ENCODE measurements at places on chromosomes 7 and 10.

GRCh38 chr10:3980660-3981059, 195.7 kb upstream of the KLF6 start:
- DNase-seq = no peak

DNA sequence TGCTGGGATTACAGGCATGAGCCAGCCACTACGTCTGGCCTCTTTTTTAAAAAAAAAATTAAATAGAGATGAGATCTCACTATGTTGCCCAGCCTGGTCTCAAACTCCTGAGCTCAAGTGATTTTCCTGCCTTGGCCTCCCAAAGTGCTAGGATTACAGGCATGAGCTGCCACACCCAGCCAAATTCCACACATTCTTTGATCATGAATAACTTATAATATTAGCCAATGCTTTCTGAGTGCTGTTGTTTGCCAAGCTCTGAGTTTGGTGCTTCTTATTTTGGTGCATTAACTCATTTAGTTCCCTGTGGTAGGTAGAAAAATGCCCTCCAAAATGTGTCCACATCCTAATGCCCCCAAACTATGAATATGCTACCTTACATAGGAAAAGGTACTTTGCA, 47.2 kb upstream of the MKI67 start:
- no peak for DNase-seq

- DNase-seq = no peak
Observed at GRCh38 chr7:31955021-31955420, 115.2 kb downstream of the PDE1C start.

GRCh38 chr10:61478621-61479312, 25.6 kb upstream of the TMEM26 start:
- no peak for DNase-seq

GRCh38 chr7:96143495-96144259, 178.2 kb downstream of the SLC25A13 start:
- no peak for DNase-seq

DNA sequence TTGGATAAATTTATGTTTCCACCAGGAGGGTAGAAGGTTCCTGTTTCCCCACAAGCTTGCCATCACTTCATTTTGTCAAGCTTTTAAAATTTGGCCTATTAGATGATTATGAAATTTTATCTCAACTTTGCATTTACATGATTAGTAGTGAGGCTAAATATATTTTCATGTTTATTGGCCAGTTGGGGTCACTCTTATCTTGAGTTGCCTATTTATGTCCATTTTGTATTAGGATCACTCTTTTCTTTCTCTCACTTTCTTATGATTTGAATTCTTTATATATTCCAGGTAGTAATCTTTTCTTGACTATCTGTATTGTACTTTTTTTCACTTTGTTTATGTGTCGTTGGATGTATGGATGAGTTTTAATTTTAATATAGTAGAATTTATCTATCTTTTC, 218.6 kb upstream of the SLC26A5 start:
- no peak for DNase-seq

GRCh38 chr7:55641811-55642210, 69.5 kb upstream of the VOPP1 start:
- DNase-seq = no peak

DNA sequence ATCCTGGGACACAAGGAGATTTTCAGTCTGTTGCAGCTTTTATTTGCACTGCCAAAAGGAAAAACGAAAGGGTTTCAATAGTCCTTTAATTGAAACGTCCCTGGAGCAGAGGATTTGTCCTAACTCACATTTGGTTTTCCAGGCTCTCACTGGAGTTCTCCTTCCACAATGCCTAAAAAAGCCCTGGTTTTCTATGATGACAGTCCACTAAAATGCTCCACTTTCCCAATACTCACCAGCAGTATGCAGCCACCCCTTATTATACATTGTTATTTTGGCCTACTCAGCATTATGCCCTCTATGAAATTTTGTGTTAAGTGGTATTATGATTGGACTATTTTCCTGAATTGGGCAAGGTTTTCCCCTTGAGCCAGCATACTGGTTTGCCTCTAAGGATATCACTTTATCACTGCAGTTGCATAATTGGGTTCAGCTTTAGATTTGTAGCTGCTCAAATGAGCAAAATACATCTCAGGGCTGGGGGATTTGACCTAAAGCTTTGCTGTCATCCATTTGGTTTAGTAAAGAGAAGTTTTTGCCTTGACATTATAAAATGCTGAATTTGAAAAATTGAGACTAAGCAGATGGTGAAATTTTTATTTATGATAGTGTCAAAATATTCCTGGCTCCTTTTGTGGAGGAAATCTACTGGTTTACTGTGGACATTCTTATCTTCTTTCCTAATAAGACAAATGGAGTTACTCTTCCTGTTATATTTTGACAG, 239.2 kb downstream of the RNLS start:
- DNase-seq = no peak

DNA sequence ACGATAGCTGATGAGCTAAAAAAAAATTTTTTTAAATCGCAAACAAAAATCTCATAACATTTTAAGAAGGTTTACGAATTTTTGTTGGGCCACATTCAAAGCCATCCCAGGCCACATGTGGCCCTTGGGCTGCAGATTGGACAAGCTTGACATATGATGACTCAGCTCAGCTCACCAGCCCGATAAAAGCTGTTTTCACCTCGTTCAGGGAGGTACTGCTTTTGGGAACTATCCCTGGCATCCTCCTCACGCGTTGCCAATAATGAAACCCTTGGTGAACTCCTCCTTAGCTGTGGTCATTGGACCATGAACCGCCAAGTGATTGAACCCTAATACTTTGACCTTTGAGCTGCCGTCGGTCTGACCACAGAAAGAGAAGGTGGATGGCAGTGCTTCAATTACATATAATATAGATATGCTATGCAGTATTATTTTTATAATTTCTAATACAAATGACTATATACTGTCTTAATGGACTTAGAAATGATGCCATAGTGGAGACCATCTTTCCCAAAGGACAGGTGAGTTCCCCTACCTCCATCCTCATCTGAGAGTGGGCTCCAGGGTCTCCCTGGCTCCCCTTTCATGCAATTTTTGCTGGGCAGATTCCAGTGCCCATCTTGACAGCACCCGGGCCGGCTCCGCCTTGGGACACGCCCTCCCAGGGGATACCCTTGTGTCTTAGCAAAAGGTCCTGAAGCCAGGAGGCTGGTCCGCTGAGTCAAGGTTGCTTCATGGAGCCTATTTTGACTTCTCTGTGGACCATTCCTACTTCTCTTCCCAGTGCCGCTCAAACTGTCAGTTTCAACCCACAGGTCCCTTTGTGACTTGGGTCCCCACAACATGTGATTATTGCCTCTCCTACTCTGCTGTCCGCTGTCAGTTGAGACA, 707.2 kb downstream of the PARD3 start:
- DNase-seq = no peak

GRCh38 chr10:131371571-131371970, 60.0 kb upstream of the TCERG1L start:
- no peak for DNase-seq

DNA sequence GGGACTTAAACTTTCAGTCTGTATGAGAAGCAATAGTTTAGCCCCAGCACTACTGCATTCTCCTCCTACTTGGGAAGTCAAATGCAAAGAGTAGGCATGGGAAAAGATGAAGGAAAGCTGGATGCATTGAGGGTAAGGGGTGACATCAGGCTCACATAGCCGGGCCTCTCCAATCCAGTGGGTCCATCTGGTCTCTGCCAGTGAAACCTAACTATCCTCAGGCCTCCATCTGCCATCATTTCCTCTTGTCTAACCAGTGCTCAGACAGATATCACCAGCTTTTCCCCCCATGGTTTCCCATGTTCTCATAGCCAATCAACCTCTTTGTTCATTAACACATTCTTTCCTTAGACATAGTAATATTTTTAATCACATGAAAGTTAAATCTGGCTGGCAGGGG, 118.3 kb downstream of the DGKI start:
- no peak for DNase-seq

GRCh38 chr7:33357846-33358245, 228.5 kb downstream of the BBS9 start:
- no peak for DNase-seq

- DNase-seq = no peak
Observed at GRCh38 chr7:122384528-122384927, 80.0 kb upstream of the FEZF1 start.

- DNase-seq = no peak
Observed at GRCh38 chr7:70131817-70132216, 533.5 kb downstream of the AUTS2 start.

GRCh38 chr10:51000164-51000563, 74.1 kb upstream of the PRKG1 start:
- DNase-seq = no peak

GRCh38 chr7:100166970-100167911, 1.2 kb downstream of the GAL3ST4 start:
- no peak for DNase-seq

DNA sequence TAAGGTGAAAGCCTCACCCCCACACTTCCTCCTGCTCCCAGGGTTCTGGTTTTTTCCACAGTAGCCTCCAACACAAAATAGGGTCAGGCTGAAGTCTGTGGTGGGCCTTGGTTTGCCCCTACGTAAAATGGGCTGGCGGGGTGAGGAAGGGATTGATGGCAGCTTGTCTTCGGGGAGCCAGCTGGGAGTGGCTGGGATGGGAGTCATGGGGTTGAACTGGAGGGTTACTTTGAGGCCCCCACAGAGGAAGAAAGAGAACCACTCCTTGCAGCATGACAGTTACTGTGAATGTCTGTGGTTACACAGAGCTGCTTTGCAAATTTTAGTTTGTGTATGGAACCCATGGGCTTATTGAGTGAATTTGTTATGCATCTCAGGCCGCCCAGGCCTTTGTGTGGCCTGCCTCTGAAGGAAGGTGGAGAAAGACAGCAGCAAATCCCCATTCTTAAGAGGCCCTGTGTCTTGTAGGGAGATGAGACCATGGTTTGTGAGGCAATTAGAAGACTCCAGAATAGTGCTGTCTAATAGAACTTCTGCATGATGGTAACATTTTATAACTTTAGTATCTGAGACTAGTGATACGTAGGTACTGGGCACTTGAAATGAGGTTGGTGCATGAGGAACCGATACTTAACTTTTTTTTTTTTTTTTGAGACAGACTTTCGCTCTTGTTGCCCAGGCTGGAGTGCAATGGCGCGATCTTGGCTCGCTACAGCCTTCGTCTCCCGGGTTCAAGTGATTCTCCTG, 8.1 kb downstream of the TRIM8 start:
- DNase-seq = no peak

GRCh38 chr7:55409482-55410225, 44.5 kb downstream of the LANCL2 start:
- DNase-seq = no peak

DNA sequence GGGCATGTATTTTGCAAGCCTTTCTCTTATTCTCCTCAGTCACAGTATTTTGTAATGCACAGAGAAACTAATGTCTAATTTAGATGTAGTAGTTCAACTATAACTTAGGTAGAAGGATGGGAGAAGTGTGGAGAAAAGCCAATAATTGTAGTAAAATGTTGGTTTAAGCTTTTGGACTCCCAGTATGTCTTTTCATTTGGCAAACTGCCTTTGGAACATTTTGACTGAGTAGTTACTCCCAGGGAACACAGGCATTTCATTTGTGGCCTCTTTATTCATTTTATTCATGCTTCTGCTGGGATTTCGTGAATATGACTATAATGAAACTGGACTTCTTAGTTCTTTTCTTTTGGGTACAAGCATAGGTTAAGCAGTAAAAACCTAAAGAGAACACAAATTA, 79.0 kb downstream of the EXOC4 start:
- no peak for DNase-seq

DNA sequence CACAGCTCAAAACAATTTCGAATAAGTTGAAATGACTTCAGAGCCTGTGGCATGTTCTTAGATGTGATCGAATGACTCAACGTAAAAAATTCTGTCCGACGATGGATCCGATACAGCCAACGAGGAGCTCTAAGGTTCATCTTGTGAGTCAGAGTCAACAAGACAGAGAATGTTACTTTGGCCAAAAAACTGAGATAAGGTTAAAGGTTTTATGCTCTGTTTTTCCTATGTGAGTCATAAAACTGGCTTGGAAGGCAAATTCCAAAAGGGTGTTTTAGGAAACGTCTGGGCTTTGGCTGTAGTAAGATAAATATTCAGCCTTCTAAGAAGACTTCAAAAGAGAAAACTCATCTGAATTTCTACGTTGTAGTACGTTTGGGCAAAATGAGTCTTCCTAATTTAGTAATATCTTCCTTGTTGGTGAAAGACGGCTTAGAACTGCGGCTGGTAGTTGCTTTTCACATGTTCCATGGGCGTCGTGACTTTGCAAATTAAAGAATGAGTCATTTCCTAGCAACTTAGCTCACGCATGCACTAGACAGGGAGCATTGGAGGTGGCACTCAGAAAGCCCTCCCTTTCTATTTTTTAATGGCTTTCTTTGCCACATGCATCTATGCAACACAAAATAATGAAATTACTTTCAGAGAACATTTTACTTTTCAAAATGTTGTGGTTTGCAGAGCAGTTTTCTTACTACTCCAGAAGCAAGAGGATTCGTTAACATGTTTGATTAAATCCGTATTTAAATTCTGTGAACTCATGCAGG, 28.2 kb downstream of the PFKP start:
- DNase-seq = no peak

DNA sequence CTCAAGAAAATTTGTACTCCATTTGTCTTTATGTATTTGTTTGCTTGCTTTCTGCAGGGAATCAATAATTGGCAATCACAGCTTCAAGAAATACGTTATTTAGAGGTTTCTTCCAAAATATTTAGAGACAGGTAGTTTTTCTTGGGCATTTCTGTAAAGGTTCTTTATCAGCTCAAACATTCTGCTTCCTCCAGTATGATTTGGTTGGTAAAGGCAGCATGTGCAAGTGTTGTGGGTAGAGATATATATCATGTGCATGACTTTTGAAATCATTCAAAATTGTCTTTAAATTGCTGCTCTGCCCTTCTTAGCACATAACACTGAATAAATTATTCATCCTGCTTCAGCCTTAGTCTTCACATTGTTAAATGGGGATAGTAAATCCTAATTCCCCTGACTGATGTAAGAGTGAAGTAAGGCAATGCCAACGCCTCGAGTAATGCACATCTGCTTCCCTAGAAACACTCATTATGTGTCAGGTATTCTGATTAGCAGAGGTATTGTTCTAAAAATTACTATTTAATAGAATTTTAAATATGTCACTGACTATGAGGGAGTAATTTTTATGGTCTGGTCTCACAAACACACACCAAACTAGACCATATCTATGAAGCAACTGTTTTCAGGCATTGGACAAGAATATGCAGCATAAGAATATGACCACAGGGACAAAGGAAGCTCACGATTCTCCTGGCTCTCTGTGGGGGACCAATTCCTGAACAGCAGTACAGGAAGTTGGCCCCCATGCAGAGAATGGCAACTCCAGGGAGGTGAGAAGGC, 77.3 kb upstream of the AKR1E2 start:
- DNase-seq = no peak

DNA sequence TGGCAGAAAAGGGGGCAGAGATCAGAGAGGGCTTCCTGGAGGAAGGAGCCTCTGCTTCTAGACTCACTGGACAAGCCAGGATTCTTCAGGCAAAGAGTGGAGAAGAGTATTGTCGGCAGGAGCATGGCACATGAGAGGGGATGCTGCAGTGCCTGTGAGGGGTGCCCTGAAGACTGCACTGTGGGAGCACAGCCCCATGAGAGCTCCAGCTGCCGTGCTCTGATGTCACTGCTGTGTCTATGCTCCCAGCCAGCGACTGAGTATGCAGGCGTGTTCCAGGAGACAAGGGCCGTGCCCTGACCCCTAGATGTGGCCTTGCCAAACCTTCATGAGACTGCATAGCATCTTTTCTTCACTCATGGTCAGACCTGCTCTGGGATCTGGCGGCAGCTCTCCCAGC, 339.1 kb downstream of the RPS24 start:
- no peak for DNase-seq
